Activated T-cell treated with anti-CD3 and anti-CD28 coated beads, Interleukin-2, amount 50 U/mL, for 4 hours (primary cell): ENCODE measurements at places on chromosomes 13 and 19.

DNA sequence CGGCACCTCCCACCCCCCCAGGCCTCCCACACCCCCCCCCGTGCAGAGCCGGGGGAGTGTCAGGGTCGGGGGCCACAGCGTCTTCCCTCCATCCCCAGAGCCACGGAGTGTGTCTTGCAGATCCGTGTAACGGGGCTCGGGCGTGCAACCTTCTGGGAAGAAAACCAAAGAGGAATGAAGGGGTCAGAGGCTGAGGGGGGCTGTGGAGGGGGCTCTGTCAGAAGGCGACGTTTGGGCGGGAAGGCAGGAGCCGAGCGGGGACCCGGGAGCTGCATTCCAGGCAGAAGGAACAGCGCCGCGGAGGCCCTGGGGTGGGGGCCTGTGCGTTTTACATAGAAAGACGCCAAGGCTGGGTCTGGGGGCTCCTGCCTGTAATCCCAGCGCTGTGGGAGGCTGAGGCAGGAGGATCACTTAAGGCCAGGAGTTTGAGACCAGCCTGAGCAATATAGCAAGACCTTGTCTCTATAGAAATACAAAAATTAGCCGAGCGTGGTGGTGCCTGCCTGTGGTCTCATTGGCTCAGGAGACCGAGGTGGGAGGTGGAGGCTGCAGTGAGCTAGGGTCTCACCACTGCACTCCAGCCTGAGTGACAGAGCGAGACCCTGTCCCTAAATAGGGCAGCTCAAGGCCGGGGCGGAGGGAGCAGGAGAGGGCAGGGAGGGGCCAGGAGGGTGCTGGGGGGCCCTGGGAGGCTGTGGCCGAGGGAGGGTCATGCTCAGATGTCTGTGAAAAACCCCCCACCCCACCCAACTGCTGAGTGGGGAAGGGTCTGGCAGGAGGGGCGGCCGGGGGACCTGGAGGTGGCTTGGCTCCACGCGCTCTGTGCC lies 27.8 kb downstream of the ARID3A start:
- DNase-seq, result no peak

- no peak for DNase-seq
Measured at GRCh38 chr19:29093553-29093908, 119.4 kb downstream of the UQCRFS1 start.

- DNase-seq, result no peak
Measured at GRCh38 chr13:110261166-110262081, 45.5 kb downstream of the COL4A1 start.

DNA sequence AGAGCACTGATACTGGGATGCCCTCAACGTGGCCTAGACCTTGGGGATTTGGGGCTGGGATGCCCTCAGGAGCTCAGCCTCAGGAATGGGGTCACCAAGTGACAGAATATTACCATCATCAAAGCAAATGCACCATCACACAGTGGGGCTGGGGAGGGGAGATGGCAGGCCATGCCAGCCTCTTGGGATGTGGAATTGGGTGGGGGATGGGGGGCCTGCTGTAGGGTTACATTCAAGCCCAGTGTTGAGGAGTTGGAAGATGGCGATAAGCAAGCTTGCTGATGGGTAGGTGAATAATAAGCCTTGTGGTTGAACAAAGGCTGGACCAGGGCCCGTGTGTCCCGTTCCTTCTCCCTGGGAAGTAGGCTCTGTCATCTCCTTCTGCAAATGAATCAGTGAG lies 69.1 kb upstream of the GPR12 start:
- no peak for DNase-seq

DNA sequence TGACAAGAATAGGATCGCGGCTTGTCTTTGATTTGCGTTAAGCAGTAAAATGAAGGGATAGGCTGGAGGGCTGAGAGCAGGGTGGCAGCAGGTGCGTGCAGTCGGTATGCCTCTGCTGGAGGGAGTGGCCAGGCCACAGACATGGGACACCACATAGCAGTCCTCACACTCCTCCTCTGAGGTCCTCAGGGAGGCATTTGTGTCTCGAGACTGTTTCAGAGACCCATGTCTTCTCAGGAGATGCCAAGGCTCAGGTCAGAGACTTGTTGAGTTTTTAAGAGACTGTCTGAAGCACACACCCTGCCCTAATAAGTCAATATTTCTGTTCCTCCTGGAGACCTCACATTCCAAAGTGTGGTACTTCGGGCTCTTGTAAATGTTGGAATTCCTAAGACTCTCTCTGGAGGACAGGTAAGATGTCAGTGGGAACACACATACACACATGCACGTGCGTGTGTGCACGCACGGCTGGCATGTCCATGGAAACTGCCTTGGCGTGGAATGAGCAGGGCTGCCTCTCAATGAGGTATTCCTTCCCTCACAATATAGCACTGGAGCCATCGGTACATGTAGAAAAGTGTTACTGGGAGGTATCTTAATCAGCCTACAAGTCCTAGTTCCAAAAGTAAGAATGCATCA lies 46.4 kb downstream of the COL4A2 start:
- no peak for DNase-seq

DNA sequence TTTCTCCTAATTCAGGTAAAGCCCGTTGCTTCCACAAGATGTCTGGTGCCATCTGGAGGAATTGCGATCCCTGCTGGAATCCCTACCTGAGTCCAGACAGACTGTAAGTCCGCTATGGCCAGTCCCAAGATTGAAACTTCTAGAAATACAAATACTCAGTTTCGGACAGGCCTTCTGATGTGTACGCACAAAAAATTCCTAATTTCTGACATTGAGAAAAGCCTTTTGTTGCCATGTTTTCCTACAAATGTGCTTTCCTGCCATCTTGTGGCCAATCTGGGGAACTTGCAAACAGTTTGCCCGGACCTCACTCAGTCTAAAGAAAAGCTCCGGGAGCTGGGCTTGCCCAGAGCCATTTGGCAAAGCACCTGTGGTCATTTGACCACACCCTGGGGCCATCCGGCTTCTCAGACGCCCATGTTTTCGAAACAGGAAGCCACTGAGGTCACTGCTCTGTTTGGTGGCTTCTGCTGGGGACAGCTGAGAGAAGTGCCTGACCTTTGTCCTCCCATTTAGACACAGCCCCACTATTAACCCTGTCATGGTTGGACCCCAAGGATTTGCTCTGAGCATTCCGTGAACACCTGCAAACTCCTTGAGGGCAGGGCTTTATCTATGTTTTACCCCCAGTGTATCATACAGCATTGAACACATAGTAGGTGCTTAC lies 79.4 kb downstream of the SLC15A1 start:
- peak; percentile 46 for DNase-seq

DNA sequence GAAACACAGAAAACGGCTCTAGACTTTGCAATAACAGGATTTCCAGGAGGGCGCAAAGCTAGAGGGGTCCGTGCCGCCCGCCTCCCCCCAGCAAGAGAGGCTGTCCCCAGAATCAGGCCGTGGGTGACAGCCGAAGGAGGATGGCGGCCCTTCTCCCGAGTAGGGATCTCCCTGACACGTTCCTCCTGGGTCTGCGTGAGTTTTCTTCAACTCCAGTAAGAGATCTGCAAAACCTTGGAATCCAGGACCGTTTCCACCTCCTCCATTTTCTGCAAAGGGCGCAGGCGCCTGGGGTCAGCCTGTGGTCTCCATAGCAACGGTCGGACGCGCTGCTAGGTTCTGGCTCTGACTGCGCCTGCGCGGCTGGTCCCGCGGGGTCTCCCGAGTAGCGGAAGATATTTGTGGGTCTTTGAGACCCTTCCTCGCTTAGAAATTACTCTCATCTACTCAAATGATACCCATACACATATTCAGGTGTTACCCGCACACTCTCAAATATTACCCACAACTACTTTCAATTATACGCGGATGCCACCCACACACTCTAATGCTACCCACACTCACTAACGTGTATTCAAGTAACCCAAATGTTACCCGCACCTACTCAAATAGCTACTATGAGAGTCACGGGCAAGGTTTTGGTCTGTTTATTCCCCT lies 2.1 kb downstream of the PNMA8C start:
- DNase-seq, result no peak

- DNase-seq, result no peak
Measured at GRCh38 chr13:66405908-66406802, 824.0 kb downstream of the PCDH9 start.

DNA sequence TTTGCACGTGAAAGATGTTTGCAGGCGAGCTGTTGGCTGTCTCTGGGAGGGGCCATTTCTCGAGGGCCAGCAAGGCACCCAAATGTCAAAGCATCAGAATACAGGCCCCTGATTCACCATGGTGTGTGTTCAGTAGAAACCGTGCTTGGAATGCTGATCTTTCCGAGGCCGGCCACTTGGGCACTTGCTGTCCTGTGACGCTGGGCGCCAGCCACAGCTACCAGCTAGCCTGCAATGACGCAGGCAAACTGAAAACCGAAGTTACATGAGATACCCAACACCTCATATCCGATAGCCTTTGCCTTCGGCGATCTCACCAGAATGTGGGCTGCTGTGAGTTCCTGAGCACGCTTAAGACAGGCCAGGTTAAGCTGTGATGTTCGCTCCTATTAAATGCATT lies 12.0 kb downstream of the THOP1 start:
- DNase-seq, result no peak

- no peak for DNase-seq
Measured at GRCh38 chr19:3591876-3592613, 6.8 kb downstream of the GIPC3 start.

GRCh38 chr13:28510066-28510465 lies 15.1 kb upstream of the FLT1 start:
- no peak for DNase-seq

DNA sequence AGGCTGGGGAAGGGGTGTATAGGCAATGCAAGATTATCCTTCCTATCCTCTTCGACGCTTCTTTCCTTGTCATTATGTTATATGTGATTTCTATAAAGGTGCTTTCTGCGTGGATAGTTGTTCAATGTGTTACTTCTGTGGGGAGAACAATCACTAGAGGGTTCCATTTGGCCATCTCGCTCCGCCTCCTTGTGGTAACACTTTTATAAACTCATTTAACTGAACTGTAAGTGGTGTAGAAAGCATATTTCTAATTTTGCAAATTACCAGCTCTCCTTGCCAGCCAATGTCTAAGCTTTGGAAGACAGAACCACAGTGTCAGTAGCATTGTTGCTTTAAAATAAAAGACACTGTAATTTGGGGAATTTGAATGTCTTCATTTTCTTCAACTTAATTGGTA lies 1093.7 kb upstream of the MIR17HG start:
- no peak for DNase-seq

DNA sequence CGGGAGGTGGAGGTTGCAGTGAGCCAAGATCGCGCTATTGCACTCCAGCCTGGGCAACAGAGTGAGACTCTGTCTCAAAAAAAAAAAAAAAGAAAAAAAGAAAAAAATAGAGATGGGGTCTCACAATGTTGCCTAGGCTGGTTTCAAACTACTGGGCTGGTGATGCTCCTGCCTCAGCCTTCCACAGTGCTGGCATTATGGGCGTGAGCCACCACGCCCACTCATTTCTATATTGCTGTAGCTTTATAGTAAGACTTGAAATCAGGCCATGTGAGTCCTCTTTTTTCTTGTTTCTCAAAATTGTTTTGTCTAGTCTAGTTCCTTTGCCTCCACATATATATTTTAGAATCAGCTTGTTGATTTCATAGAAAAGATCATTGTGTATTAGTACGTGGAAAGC lies 18.3 kb downstream of the DNM2 start:
- no peak for DNase-seq

DNA sequence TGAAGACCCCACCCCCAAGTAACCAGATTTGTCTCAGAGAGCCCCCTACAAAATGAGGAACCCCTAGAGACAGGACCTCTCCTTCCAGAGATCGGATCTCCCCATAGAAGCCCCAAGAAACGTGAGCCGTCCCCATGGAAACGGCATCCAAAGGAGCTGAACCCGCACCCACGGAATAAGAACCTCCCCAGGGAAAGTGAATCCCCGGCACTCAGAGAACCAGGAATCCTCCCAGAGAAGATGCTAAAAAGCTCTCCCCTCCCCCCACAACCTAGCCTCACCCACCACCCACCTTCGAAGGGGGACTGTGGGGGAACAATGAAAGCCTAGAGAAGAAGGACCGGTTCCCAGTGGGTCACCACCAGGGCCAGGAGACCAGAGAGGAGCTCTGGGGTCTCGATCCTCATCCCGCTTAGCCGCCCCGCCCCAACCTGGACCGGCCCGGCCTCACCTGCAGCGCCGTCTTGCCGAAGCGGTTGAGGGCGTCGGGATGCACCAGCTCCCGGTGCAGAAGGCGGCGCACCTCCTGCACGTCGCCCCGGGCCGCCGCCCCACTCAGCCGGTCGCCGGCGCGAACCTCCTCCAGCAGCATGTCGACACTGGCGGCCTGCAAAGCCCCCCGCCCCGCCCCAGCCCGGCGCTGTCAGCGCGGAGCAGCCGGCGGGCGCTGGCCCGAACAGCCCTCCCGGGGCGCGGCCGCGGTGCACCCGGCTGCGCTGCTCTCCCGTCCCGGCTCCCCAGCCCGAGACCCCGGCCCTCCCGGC lies 535 bp downstream of the CDKN2D start:
- DNase-seq, result peak; percentile 41

GRCh38 chr19:41753936-41754529 lies 1.3 kb upstream of the CEACAM6 start:
- DNase-seq, result peak; percentile 71

- DNase-seq, result no peak
Measured at GRCh38 chr19:12884202-12884601, 2.8 kb downstream of the KLF1 start.

DNA sequence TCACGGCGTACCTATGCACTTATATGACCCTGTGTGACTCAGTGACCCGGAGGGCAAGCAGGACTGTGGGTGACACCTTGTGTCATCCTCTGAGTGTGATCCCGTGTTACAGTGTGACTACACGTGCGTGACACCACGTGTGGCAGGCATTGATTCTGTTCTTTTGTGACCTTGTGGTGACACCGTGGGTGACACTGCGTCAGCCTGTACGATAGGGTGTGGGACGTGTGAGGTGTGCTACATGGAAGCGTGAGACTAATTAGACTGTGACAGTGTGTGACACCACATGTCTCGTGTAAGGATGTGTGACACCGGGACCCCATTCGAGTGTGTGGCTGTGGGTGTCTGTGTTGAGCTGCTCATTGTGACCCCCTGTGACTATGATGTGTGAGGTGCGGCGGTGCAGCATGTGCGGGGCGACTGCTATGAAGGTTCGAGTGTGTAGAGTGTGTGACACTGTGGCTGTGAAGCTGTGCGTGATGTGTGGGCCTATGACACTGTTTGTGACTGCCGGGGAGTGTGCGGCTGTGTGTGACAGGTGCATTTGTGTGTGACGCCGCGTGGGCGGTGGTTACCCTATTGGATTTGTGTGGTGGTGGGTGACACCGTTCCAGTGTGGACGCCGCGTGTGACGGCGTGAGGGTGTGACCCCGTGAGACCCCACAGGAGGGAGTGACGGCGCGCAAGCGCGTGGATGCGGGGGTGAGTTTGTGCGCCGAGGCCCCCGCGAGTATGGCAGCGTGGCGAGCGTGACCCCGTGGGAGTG lies 399 bp upstream of the SPTBN4 start:
- DNase-seq, result peak; percentile 72

GRCh38 chr13:24063281-24063877 lies 97.1 kb upstream of the SPATA13 start:
- no peak for DNase-seq

DNA sequence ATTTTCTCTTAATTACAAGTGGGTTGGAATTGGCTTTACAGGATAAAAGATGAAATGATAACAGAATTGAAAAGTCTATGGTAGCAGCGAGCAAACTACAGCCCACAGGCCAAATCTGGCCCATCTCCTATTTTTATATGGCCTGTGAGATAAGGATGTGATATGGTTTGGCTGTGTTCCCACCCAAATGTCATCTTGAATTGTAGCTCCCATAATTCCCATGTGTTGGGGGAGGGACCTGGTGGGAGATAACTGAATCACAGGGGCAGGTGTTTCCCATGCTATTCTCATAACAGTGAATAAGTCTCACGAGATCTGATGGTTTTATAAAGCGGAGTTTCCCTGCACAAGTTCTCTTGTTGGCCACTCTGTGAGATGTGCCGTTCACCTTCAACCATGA lies 19.0 kb downstream of the CRYL1 start:
- no peak for DNase-seq
